GM12865 (cell line): ENCODE measurements at places on chromosomes 7 and 10.
A peak's percentile ranks its signal among the peaks of the same experiment; 100 is the strongest.

DNA sequence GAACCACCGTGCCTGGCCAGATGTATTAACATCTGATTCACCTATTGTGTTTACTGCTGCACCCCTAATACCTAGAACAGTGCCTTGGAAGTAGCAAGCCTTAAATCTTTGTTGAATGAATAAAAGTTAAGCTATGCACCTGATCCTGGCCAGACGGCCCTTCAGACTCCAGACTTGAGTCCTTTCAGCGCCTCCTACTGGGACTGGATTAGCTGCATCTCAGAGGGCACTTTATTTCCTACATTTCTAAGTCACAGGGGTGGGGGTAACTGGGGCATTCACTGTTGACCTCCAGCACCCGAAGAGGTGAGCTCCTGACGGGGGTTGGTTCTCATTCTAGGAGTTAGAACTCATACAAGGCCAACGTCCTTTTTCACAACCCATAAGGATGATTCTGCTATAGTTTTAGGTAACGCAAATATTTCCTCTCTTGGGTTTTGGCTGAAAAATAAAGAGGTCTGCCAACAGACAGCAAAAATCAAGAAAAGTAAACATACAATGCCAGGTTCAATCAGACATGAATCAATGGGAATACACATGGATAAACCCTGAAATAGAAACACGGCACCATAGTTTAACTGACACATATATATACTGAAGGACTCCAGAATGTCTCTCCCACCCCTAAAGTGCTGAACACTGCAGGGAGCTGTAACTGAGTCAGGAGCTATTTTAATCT, 48.0 kb upstream of the DLG5 start:
- peak; percentile 44 for DNase-seq

DNA sequence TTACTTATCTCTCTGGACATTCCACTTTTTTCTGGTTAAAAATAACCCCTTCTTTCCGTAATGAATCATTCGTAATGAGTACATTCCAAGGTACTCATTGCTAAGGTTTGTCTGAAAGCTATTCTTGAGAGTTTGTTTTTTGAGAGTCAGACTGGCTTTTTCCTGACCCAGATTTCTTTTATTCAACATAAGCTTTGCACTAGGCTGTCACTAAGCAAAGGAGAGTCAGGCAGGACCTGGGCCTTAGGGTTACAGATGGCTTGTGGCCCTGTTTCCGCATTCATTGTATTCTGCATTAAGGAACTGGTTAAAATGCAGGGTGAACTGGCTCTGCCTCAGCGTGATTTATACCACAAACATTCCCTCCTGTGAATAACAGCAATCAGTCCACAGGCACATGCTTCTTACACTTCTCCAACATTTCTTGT, 84.1 kb downstream of the POM121L12 start:
- no peak for DNase-seq

- DNase-seq: no peak
These were observed 654.0 kb downstream of the KCNMA1 start for GRCh38 chr10:76983624-76984023.

- DNase-seq: no peak
These were observed 46.4 kb upstream of the ZNF138 start for GRCh38 chr7:64747802-64748201.

DNA sequence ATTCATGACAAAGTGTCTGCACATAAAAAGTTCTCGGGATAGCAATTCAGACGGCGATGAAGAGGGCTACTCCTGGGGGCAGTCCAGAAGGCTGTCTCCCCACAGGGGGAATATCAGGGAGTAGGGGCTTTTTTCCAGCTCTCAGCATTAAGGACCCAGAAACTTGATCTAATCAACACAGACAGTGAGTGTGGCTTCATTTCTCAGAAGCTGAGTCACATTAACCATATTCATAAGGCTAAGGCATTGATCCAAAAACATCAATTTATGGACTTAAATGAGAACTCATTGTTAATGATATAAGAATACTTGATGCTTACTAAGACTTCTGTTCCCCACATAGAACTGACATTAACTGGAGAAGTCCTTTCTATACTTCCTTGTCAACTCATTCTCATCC, 87.5 kb upstream of the AOAH start:
- no peak for DNase-seq

- DNase-seq: no peak
These were observed 595.1 kb downstream of the PARD3 start for GRCh38 chr10:34219753-34220548.

DNA sequence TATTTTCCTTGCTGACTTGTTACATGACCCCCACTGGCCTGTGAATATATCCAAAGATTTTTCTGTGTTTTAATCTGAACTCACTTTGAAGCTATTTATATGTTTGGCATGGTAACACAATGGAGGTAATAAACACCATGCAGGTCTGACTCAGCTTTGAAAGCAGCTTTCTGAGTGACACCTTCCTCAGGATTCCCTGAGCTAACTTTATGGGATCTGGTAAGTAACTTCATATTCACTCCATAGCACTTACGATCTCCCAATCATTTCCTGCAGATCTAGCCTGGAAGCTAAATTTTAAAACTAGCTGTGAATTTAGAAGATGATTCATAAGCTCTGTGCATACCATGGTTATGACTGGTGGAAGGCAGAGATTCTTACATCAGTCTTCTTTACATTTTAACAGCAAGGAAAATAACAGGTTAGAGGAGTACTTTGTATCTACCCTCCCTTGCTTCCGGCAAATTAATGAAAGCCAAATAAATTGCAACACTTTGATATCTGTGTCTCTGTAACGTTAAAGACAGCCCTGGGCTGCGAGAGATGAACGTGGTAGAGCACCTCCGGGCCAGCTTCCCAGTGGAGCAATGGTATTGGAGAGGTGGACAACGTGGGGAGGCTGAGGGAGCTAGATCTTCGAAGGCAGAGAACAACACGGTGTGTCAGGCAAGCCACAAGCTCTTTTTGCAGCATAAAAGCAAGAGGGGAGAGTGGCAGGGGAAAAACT, 170.2 kb upstream of the KLF14 start:
- DNase-seq: no peak

- DNase-seq: no peak
These were observed 577.7 kb downstream of the PTPRN2 start for GRCh38 chr7:158009886-158010285.

DNA sequence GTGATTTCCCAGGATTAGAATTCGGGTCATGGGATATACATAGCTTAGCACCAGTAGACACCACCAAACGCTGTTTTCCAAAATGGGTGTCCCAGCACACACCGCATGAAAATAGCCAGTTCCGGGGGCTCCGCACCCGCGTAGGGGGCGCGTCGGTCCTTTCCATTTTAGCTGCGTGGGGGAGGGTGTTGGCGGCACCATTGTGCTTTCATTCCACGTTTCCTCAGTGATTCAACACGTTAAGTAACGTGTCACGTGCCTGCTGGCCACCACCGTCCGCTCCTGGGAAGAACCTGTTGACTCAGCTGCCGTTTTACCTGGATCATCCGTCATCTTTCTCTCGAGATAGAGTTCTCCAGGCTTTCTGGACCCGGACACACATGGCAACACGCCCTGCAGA, 25.6 kb upstream of the ADGRA1 start:
- DNase-seq: no peak

DNA sequence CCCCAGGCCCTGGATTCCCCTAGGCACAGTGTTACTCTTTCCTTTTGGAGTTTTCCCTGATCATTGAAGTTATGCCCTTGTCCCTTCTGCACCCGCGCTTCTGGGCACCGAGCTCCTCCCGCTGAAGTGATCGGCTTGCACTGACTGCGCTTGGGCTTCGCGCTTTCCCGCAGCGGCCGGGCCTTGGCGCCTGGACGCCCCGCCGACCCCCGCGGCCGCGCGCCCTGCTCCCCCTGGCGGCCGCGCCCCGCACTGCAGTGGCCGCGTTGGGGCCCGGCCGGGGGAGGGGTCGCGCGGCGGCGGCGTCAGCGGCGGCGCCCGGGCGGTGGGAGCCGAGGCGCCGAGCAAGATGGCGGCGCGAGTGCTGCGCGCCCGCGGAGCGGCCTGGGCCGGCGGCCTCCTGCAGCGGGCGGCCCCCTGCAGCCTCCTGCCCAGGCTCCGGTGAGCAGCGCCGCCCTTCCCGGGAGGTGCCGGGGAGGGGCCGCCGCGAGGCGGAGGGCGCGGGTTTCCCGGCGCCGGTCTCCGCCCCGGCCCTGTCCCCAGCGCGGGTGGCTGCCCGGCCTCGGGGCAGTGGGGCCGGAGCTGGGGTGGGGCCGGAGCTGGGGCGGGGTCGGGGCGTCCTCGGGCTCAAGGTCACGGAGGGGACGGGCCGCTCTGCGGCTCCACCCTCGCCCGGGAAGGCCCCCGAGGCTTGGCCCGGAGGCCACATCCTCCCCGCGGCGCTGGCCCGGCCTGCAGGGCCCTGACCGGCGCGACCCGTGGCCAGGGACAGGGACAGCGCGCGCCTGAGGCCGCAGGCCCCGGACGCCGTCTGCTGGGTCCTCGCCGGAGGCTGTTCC, at the start of gene NIPSNAP2:
NIPSNAP2 (plus strand) TSS at position 325 of the 839 bp plus-strand sequence; CDS start at position 350, 25 bp downstream.
- DNase-seq: peak; percentile 84

DNA sequence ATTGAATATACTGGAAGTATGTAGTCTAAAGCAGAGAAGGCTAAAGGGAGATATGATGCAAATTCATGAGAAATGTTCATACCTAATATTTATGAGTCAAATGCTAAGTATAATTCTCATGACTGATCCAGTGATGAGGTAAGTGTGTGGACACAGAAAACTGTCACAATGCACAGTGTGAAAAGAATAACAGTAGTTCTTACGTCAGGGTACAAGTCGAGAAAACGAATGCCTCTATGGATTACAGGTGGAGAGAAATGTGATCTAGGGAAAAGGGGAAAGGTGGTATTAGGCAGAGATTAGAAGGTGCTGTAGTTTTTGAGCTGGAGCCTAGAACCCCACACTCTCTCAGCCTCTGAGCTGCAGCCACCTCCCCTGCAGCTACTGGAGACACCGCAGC, 542.0 kb downstream of the CNTNAP2 start:
- no peak for DNase-seq

DNA sequence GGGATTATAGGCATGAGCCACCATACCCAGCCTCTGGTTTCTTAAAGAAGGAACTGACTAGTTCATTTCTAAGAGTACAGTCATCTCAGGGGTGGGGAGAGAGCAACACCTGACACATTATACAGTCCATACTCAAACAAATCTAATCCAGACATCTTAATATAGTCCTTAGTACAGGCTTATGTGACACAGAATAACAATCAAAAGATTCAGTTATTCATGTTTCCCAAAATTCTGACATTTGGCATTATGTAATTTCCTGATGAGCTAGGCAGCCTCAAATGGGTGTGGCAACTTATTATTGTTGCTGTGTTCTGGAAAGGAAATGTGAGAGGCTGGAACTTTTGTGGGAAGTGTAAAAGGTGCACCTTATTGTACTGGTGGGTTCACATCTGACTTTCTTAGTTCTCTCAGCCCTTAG, 116.3 kb downstream of the WDFY4 start:
- no peak for DNase-seq

- DNase-seq: peak; percentile 12
These were observed 462.5 kb upstream of the IGFBP3 start for GRCh38 chr7:46383605-46384004.

GRCh38 chr10:83957168-83957947, 182.0 kb upstream of the GHITM start:
- no peak for DNase-seq

DNA sequence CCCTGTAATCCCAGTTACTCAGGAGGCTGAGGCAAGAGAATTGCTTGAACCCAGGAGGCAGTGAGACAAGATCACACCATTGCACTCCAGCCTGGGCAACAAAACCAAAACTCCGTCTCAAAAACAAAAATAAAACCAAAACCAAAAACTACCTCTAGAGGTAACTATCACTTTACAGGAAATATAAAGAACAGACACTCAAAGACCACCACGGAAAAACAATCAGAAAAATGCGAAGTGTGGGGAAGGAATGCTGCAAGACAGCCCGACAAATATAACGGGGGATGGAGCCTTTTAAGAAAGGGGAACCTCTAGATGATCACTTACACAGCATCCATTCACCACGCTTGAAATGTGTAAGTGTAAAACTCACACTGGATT, 4.3 kb downstream of the HNRNPF start:
- DNase-seq: no peak

GRCh38 chr7:155228459-155228845, 69.2 kb upstream of the INSIG1 start:
- DNase-seq: no peak

GRCh38 chr10:73647875-73648651, 6.8 kb upstream of the MYOZ1 start:
- DNase-seq: no peak

DNA sequence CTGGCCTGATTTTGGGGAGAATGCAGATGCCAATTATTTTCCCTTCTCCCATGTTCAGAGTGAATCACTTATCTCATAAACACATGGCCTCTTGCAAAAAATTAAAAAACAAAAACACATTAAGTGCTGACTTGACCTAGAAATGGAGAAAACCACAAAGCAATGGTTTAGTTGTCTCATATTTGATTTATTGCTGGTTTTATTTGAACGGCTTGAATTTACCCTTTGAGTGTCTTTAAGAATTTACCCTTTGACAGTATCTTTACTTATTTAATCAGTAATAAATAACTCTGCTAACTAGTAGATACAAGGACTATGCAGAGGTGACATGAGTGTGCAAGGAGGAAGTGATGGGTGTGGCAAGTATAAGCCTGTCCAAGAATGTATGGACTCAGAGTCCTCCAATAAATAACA, 68.1 kb upstream of the GSDME start:
- no peak for DNase-seq

DNA sequence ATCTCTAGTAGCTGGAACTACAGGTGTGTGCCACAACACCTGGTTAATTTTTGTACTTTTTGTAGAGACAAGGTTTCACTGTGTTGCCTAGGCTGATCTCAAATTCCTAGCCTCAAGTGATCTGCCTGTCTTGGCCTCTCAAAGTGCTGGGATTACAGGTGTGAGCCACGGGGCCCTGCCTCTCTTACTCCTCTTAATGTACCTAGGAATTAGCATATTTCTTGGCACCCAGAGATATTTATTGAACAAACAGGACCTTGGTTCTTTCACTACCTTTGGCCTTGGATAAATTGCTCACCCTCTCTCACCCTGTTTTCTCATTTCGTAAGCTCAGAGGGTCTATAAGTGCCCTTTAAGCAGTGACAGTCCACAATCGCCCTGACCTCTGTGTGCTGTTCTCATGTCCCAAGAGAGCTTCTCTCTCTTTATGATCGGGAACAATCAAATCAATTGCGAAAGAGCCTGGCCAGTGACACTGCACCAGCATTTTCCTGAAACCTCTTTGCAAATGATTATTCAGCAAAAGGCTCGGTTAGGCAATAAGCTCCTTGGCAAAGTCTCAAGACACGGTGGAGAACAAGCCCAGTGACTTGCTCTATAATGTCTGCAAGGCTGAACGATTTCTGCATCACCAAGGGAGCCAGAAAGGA, 117.7 kb downstream of the APBB1IP start:
- no peak for DNase-seq

DNA sequence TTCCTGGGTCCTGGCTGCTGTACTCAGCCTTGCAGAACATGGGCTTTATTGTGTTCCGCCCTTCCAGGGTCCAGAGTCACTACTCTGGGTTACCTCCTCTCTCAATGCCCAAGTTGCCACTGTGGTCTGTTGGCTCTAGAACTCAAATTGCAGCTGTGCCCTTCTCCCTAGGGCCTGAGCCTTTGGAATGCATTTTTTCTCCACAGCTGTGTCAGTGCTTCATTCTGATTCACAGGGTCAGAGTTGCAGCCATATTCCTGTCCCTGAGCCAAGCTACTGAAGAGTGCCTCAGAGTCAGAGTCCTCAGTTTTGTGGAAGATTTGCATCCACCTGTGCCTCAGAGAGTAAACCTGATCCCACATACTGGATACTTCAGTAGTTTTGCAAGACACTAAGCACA, 167.5 kb downstream of the ITGB1 start:
- DNase-seq: no peak

GRCh38 chr10:132291826-132292225, 15.9 kb downstream of the STK32C start:
- no peak for DNase-seq
